ENCODE measurements at places on chromosomes 1 and 21. TPM values are rescaled to one million over a fixed set of nuclear protein-coding genes. Genes with fewer than 3 reads are reported as not detected.

Gene FBLIM1
- 43.6 TPM for total RNA-seq

GRCh38 chr1:117613969-117614729 is 8.3 kb downstream of the TENT5C start:
- DNase-seq: no peak

DNA sequence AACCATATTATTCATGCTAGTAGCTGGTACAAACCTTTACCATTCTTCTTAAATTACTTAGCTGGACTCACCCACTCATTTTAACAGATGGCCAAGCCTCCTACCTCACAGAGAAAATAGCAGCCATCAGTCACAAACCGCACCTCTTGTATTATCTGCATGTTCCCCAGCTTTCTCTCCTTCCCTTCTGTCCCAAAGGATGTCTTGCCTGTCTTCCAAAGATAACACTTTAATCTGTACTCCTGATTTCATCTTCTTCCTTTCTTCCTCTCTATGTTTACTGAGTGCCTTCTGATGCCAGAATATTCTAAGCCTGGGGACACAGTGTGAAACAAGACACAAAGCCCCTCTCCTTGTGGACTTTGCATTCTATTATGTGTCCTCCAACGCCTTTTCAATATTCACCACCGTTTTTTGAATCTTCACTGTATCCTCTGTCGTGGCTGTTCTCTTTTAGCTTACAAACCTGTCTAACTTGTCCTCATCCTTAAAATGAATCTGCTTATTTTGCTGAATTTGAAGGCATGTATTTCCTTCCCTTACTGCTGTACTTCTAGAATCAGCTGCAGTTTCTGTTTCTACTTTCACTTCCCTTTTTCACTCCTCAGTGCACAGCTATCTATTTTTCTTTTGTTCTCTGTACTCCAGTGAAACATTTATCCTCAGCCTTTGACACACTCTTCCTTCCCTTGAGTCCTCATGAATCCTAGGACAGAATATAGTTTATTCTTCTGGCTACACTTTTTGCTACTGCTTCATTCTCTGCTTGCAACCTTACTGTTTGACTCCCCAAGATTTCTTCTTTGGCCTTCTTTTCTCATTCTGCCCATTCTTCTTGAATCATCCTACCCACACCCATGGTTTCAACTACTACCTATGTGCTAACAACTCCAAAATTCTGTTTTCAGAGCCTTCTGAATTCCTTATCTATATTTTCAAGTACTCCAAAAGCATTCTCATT is 216.9 kb upstream of the SAMSN1 start:
- DNase-seq: no peak

Gene SSR2
- 553 TPM for total RNA-seq

GRCh38 chr1:37495875-37496274 is 18.7 kb downstream of the MEAF6 start:
- no peak for DNase-seq

DNA sequence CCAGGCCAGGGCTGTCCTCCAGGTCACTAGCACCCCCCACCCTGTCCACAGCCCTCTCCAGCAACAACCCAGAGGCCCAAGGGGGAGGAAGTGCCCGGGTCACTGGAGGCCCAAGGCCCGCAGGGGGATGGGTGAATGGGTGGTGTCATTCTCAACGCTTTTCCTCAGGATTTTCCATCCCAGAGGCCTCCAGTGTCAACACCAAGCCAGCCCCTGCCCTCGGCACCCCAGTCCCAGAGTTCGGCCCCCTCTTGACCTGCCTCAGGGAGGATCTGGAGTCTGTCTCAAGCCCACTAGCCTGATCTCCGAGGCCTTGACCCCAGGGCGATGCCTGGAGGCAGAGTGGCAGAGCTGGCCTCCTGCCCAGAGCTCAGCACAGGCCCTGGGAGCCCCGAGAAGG is 5.1 kb downstream of the TMEM82 start:
- no peak for DNase-seq

- DNase-seq: no peak
Observed at GRCh38 chr1:16383888-16384287, 16.8 kb downstream of the SZRD1 start.

Gene PATJ
- total RNA-seq: 3.4 TPM

Gene GFI1
- total RNA-seq: under 0.01 TPM

DNA sequence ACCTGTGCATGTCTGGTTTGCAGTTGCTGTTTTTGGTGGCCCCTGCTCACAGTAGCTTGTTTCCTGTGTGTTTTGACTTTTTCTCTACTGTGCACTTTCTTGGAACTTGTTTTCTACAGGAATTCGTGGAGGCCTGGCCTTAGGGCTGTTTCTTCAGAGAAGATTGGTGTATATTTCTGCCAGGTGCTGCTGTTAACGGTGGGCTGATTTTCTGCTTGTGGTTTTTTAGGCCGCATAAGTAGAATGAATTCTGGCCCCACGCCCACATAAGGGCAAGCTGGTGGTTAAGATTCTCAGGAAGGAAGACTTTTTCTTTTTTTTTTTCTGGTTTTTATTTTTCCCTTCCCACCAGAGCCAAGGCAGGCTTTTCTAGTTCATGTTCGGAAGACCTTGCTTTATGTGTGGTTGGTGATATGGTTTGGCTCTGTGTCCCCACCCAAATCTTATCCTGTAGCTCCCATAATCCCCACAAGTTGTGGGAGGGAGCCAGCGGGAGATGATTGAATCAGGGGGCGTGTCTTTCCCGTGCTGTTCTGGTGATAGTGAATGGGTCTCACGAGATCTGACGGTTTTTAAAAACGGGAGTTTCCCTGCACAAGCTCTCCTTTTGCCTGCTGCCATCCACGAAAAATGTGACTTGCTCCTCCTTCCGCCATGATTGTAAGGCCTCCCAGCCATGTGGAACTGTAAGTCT is 71.5 kb upstream of the DISP3 start:
- no peak for DNase-seq

Gene ARTN
- total RNA-seq: not detected

Gene LDLRAD1
- total RNA-seq: not detected

Gene RGS1
- not detected for total RNA-seq

Gene CD247
- not detected for total RNA-seq

DNA sequence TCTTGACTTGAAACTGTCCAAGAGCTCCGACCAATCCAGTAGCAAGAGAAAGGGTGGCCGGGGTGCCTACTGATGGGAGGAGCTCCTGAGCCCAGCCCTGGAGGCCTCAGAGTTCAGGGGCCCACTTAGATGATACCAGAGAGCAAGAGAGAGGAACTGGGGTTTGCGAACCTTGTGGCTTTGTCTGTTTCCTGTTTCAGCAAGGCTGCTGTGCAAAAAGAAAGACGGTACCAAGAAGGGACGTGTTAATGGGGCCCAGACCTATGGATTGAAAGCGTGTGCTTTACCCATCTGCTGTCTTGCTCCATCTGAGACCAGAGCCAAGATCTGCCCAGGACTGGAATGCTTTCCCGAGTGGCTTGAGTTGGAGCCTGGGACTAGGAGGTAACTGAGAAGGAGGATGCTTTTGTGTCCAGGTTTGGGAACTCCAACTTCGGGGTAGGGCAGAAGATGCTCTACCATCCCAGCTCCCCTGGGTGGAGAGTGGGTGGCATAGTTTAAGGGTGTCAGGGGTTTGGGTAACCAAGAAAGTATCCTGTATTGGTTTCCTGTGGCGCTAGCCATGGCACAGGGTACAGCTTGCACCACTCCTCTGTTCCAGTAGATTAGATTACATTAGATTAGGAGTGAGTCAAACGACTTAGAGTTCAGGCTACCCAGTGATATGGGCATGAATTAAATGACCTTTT is at the start of gene TRAF3IP3:
Gene TRAF3IP3 (plus strand): TSS at position 128 of the 689 bp plus-strand sequence. CDS start 3,987 bp downstream, outside the sequence.
- DNase-seq: no peak

Gene LGR6
- not detected for total RNA-seq

GRCh38 chr1:180381184-180381580 is 121.2 kb downstream of the ACBD6 start:
- DNase-seq: no peak

GRCh38 chr21:36627242-36627641 is 71.7 kb upstream of the SIM2 start:
- peak; percentile 41 for DNase-seq

- DNase-seq: no peak
Observed at GRCh38 chr1:21624571-21625389, 44.4 kb downstream of the RAP1GAP start.

Data from IMR-90 (cell line).